IMR-90 (cell line): ENCODE measurements at places on chromosomes 7 and 10. TPM values are rescaled to one million over a fixed set of nuclear protein-coding genes. Genes with fewer than 3 reads are reported as not detected.

DNA sequence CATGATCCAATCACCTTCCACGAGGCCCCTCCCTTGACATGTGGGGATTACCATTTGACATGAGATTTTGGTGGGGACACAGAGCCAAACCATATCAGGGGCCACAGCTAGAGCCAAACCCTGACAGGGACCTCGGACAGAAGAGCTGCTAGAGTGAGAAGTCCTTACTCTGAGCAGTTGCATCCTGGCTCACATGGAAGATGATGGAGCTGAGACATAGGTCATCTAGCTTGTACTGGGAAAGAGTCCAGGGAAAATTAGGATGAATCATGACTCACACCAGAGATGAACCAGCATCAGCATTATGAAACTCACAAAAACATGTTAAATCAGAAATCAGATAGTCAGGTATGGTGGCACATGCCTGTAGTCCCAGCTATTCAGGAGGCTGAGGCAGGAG is 12.8 kb upstream of the FMC1 start:
- H3K36me3 ChIP-seq, result no peaks in the 10 kb centered on the region
- H3K27me3 ChIP-seq, result no peaks in the 10 kb centered on the region
- no peak overlapping the region for H3K4me3 ChIP-seq
- no peaks in the 10 kb centered on the region for H3K4me1 ChIP-seq
- peak; percentile 95 for DNase-seq

DNA sequence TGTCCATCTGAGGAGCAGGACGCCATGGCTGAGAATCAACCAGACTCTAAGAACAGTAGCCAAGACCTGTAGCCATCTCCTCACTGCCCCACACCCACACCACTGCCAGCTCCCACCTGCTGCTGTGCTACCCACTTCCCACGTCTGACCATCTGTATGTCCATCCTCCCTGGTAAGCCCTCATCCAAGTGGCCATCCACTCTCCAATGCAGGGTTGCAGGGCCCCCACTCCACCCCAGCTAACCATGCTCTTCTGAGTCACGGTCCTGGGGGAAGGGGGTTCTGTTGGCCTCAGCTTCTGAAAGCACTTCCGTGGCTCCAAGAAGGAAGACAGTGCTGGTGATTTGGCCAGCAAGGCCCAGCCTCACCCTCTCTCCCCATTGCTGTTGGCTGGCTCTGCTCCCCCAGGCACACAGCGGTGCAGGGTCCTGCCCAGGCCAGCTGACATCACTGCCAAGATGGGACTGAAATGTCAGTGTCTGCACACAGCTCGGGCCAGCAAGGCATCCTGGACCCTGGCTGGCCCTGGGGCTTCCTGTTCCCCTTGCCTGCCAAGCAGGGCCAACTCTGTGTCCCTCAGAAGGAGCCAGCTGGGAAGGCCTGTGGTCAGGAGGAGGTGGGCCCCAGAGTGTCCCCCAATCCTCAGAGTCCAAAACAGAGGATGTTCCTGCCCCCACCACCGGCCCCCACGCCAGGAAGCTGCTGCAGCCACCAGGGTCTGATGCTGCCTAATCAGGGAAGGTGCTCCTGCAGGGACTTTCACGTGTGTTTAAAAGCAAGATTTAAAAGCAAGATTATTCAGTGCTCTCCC is 17.5 kb downstream of the RASGEF1A start:
- no peaks in the 10 kb centered on the region for H3K36me3 ChIP-seq
- no peak overlapping the region for H3K4me3 ChIP-seq
- no peak overlapping the region for H3K27ac ChIP-seq
- peaks cover 22% of the 10 kb centered on the region; the same call in 1 of the 2 replicates for H3K27me3 ChIP-seq
- no peak for DNase-seq

DNA sequence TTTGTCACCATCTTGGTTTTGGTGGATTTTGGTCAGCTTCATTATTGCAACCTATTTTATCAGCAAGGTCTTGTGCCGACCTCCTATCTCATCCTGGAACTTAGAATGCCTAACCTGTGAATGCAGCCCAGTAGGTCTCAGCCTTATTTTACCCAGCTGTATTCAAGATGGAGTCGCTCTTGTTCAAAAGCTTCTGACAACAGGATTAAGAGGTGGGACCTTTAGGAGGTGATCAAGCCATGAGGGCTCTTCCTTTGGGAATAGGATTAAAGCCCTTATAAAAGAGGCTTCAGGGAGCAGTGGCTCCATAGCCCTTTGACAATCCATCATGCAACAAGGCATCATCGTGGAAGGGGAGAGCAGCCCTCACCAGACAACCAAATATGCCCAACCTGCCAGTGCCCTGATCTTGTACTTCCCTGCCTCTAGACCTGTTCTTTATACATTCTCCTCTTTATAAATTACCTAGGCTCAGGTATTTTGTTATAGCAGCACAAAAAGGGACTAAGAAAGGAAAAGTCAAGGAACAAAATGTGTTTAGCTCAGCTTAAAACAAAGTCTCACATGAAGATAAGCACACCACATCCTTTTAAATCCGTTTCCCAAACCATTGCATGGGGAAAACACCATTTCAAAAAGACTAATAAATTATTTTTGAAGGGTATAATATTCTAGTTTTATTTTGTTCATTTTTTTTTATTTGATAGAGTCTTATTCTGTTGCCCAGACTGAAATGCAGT is 8.5 kb upstream of the MAP3K8 start:
- no peaks in the 10 kb centered on the region for H3K27me3 ChIP-seq
- peaks cover 10% of the 10 kb centered on the region for H3K4me1 ChIP-seq

The CYP26A1 gene
- total RNA-seq, result not detected in 2 replicates
